ENCODE measurements at places on chromosomes 3 and 15.

DNA sequence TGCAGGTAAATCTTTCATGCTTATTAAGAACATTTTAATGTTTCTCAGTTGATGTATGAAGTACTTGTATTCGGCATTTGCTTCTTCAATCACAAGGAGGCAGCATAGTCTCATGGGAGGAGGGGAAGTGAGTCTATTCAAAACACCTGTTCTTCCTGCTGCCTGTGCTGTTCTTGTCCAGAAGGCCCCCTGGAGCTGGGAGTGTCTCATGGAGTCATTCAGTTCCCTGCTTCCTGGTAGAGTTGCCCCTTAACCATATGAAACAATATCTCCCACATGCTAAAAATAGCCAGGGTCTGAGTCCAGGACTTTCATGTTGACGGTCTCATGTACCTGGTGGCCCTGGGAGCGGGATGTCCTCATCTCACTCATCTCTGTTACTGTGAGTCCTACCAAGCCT lies 15.5 kb upstream of the PPP1R2 start:
- DNase-seq = no peak

- DNase-seq = no peak
Measured at GRCh38 chr3:76310089-76310488, 524.7 kb upstream of the ZNF717 start.

GRCh38 chr15:58520464-58520863 lies 88.7 kb downstream of the LIPC start:
- DNase-seq = no peak

DNA sequence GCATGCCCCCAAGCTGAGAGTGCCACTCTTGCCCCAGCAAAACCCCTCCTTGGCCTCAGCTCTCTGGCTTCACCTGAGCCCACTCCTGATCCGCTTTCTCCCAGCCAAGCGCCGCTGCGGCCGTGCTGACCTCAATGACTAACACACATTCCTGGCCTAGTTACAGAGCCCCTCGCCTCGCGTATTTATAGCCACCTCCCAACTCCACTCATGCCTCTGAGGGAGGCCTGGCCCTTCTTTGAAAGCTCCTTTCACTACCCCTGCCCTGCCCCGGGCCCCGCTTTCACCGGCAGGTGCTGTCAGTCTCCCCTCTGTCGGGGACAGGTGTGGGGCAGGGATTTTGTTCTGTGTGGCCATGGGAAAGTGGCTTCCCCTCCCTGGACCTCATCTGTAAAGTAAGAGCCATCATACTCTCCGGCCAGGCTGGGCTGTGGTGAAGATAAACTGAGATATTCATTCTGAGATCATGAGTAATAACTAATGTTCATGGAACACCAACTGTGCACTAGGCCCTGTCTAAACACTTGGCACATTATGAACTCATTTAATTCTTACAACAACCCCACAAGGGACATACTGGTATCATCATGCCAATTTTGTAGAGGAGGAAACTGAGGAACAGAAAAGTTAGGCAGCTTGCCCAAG lies 13.2 kb upstream of the ATP2B2 start:
- DNase-seq = no peak

GRCh38 chr3:9067352-9067975 lies 104.2 kb upstream of the RAD18 start:
- peak; percentile 3 for DNase-seq

- no peak for DNase-seq
Measured at GRCh38 chr3:128824132-128824850, 55.1 kb upstream of the ACAD9 start.

- DNase-seq = no peak
Measured at GRCh38 chr3:123788710-123789109, 95.4 kb downstream of the MYLK start.

- no peak for DNase-seq
Measured at GRCh38 chr15:67089217-67090193, 24.1 kb downstream of the SMAD3 start.

DNA sequence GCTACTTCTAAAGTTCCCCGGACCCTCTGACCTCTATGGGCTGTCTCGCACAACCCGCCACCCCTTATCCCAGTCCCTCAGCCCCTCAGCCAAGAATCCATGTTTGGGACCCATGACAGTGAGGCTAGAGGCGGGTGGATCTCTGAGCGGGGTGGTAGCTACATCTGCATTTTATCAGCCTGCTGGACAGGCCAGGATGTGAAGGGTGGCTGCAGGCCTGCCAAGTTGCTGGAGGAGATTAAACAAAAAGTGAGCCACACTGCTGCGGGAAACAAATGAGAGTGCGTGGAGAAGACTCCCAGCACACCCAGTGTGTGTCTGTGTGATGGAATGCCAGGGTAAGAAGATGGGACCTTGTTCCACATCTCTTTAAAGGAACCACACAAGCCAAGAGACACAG lies 51.1 kb upstream of the SPATA12 start:
- no peak for DNase-seq

- DNase-seq = no peak
Measured at GRCh38 chr3:72744330-72744729, 103.9 kb downstream of the SHQ1 start.

DNA sequence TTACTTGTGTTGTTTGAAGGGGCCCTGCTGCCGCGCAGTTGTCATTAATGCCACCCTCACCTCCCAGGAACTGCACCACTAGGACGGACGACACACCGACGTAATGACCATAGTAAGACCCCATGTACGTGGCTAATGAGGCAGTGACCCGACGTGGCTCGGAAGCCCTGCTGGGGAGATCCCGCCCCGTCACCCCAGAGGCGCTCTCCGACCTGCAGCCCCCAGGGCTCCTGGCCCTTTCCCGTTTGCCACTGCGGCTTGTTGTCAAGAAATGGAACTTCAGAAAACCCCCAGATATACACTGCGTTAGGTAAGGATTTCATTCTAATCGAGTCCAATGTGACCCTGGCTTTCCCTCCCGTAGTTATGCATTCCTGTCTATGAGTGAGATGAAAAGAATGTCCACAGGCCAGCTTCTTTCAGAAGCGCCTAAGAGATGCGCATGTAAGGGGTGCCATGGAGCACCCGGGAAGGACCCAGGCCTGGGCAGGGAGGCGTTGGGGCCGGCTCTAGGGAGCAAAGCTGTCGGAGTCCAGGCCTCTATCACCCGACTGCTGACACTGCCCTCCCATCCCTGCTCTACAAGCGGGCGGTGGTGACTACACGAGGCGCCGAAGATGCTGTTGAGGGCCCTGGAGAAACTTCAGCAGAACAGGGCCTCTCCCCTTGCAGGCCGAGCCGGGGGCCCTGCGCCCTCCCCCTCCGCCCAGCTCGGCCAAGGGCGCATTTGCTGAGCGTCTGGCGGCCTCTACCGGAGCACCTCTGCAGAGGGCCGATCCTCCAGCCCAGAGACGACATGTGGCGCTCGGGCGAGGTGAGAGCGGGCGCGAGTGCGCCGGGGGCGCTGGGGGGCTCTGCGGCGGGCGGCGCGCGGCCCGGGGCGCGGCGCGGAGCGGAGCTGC lies at the start of gene GABRA5:
GABRA5 (plus strand) TSS at position 765 of the 902 bp plus-strand sequence. CDS start 2,187 bp downstream, outside the sequence.
- no peak for DNase-seq

DNA sequence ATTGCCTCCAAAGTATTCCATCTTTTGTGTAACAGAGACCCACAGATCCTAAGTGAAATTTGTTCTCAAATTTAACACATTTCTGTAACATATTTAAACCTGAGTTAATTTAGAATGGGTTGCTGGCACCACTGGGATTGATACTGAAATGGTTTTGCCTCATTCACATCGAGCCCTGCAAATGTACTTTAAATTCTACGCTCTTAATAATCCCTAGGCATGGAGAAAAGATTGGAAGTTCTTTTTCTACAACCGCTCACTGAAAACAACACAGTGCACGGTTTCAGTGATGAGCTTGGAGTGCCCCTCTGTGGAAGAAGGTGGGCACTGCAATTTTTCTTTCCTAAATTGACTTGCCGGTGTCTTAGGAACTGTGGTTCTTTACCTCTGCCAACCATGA lies 109.9 kb upstream of the ATP11B start:
- DNase-seq = peak; percentile 46

- DNase-seq = no peak
Measured at GRCh38 chr3:76063019-76063418, 277.7 kb upstream of the ZNF717 start.

GRCh38 chr15:31214864-31215489 lies 111.7 kb upstream of the KLF13 start:
- DNase-seq = no peak

- DNase-seq = no peak
Measured at GRCh38 chr3:197337656-197338055, 39.2 kb upstream of the DLG1 start.

GRCh38 chr3:181134873-181135272 lies 145.3 kb upstream of the DNAJC19 start:
- DNase-seq = no peak
